ENCODE measurements at places on chromosomes 1 and 21.

- DNase-seq = no peak
Measured at GRCh38 chr1:201427963-201428362, 6.4 kb upstream of the TNNI1 start.

DNA sequence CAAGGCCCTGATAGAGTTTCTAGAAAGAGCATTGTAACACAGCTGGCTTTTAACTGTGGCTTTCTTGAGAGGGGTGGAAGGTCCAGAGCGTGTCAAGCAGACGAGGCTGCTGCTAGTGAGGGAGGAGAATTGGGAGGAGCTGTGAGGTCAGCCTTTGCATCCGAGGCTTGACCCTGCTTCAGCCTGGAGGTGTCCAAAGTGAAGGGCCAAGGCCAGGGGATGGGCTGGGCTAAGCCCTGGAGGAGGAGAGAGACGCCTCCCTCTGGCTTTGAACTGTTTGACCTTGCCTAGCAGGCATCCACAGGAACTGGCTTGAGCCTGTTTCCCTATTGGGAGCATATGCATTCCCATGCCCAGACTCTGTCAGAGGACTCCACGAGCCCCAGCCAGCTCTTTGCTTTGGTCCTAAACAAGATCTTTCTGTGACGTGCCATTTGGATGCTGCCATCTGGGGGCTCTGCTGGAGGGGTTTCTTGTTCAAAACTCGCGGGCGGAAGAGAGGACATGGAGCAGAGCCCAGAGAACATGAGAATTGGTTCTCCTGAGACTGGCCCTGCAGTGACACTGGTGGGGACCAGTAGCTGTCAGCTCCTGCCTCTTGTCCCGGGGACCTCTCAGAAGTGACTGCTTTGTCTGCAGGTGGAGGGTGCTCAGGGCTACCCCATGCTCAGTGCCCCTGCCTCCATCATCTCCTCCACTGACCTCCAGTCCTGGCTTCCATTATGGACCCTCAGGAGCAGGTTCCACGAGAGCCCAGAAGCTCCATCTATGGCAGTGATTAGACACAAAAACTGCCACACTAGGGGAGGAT is 5.5 kb downstream of the ACTRT2 start:
- no peak for DNase-seq

- no peak for DNase-seq
Measured at GRCh38 chr1:2556277-2556677, at the start of gene TNFRSF14. Gene TNFRSF14 (plus strand): TSS chr1:2556371. CDS start chr1:2556665, 294 bp downstream.

DNA sequence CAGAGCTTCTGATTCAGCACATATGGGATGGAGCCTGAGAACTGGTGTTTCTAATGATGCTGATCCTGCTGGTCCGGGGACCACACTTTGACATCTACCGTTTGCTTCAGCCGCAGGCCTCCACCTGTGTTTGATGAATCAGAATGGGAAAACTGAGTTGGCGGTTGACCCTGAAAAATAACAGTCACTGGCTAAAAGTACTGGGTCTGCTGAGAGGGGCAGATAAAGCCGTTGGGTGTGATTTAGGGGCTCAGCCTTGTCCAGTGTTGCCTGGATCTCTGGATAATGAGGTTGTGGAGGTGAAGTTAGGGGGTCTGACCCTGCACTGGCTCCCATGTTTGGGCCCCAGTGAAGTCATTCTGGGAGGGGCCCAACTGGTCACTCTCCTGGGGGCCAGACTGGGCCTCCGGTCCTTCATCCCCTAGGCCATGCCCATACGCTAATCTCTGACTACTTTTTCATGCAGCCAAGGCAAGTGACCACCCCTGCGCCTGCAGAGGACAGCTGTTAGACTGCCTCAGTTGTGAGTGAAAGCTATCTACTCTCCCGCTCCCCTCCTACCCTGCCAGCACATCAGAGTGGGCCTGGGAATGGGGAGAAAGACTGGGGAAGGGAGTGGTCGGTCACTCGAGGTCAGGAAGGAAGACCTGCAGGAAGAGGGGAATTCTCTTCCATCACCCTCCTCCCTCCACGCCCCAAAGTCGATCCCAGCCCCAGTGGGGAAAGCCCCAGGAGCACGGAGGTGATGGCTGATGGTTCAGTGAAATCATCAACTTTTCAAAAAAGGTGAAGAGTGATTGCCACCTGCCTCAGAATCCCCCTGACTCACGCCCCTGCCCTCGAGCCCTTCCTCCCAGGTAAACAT is 27.7 kb downstream of the VASH2 start:
- no peak for DNase-seq

DNA sequence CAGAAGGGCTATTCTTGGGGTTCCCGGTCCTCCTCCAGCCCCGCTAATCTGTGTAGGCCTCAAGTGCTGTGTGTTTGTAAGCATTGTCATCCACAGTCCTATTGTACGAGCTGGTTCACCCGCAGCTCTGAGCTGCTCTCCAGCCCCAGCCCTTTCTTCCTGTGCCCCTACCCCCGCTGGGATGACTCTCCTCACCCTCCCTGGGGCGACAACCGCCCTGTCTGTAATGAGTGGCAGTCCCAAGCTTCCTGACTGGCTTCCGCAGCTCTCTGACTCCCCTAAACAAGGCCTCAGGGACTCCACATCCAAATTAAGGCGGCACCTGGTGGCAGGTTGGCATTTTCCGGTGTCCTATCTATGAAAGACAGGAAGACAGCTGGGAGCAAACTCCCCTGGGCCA is 45.8 kb downstream of the TFF3 start:
- DNase-seq = no peak

DNA sequence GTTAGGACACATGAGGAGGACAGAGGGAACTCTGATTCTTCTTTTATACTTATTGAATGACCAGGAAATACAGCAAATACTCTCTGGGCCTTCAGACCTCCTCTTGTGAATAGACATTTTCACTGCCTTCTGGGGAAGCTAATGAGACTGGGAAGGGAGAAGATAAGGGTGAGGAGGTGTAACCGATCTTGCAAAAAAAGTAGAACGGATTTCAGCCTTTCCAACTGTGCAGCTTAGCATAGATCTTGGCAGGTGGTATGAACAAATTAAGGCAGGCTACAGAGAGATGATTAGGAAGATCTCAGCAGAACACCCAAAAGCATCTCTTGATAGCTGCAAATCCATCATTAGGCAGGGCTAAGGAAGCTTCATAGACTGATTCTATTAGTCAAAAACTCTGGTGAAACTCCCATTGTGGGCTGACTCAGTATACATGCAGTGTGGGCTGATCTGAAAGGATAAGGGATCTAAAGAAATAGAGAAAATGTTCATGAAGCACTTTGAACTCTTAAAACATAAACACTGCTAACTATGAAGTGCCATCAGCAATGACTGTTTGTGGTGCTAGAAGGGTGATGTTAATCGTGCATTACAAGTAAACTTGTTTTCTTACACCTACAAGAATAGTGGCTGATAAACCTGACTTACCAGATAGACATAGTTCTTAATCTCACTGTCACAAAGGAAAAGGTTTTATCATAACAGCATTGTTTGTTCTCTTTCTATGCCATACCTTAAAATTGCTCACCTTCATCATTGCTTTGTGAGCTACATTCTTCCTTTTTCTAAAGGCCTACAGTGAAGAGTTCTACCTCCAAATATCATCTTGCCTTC is 85.5 kb upstream of the PALMD start:
- no peak for DNase-seq

GRCh38 chr1:188462837-188463236 is 1634.1 kb downstream of the PLA2G4A start:
- DNase-seq = no peak

DNA sequence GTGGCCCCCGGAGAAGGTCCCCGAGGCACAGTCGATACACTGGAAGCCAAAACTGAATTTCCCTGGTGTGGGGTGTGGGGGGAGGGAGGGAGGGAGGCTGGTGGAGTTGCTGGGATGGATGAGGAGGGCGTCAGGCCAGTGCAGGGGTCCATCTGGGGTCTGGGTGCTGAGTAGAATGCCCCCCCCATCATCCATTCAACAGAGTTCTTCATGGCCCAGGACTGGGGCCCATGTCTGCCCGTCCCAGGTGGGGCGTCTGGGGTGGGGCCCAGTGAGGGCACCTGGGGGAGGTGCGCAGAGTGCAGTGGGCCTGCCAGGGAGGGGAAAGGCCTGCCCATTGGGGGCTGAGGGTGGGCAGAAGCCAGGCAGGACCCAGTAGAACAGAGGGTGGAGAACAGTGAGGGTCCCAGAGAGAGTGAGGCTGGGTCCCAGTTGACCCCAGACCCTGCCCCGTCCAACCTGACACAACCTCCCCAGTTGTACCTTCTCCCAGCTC is 1.9 kb downstream of the TNFRSF18 start:
- no peak for DNase-seq

- no peak for DNase-seq
Measured at GRCh38 chr1:30572192-30572591, 151.2 kb downstream of the MATN1 start.

GRCh38 chr21:17597680-17598079 is 15.0 kb downstream of the BTG3 start:
- DNase-seq = no peak

DNA sequence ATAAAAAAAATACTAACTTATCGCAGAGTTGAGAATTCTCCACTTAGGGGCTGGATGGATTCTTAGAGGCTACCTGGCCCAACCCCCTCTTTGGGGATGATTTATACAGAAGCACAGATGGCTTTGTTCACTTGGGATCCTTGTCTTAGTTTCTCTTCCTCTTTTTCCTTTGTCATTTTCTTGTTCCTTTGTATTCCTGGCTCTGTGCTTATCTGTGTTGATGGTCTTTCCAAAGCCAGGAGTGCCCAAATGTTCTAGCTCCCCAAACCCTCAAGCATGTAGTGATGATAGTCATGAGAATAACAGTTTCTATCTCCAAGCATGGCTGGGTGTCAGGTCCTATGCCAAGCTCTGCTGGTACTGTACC is 27.4 kb downstream of the EPHB2 start:
- no peak for DNase-seq

- no peak for DNase-seq
Measured at GRCh38 chr21:35976929-35977328, 83.4 kb downstream of the SETD4 start.

- no peak for DNase-seq
Measured at GRCh38 chr1:227315629-227316346, 2.5 kb downstream of the CDC42BPA start.

DNA sequence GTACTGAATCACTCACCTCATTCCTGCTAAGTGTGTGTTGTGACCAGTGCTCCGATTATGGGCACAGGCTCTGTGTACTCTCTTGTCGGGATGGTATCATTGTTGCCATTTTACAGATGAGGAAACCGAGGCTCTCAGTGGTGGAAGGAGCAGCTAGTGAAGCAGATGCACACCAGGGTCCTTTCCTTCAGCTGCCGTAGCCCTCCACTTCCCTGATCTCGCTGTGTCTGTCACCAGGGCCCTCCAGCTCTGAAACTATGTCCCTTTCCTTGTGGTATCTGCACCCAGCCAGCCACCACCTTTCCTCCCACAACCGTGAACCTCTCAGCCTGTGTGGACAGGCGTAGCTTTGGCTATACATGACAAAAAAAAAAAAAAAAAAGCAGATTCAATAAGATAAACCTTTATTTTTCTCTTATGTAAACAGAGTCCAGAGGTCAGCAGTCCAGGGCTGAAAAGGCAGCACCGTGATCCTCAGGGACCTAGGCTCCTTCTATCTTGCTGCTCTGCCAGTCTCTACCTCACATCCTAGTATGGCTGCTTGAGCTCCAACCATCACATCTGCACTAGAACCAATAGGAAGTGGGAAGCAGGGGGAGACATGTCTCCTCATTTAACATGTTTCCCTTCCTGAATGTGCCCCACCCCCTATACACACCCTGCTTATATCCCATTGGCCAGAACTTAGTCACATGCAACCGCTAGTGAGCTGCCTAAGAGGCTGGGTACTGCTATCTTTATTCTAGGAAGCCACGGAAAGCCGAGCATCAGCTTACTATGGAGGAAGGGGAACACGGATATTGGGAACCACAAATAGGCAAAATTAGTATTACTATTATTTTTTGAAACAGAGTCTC is 44.3 kb downstream of the TMEM51 start:
- no peak for DNase-seq

GRCh38 chr1:109657970-109658369 is 2.1 kb downstream of the GSTM4 start:
- no peak for DNase-seq

- DNase-seq = no peak
Measured at GRCh38 chr21:29072873-29073221, 601 bp downstream of the CCT8 start.

DNA sequence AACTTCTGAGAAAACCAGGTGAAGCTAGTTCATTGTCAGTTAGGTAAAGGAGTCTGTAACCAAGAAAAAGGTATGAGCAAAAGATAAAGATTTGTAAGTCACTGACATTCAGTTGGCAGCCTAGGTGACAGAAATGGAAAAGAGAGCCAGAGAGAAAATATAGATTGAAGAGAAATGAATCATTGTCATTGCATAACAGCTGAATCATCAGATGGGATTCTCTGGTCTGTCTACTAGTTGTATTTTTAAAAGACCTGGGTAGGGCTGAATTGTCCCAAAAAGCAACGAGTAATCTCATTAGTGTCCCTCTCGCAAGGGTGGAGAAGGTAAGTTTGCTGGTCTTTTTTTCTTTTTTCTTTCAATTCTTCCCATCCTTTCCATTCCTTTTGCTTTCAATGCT is 36.6 kb downstream of the PTGS2 start:
- DNase-seq = no peak

GRCh38 chr1:155179112-155180031 is 5.7 kb downstream of the TRIM46 start:
- no peak for DNase-seq

Measured in NCI-H510A (cell line).